Dermis microvascular lymphatic vessel endothelial cell (primary cell): ENCODE measurements at places on chromosomes 7 and 10. TPM values are rescaled to one million over a fixed set of nuclear protein-coding genes. Genes with fewer than 3 reads are reported as not detected.

The TAS2R3 gene
- total RNA-seq = 0.26 and 0.89 TPM in 2 replicates

The GFRA1 gene
- 10.5 and 12.0 TPM in 2 replicates for total RNA-seq

The SLC16A9 gene
- total RNA-seq = 0.26 TPM in 1 of 2 replicates, not detected in the other

The TMUB1 gene
- 14.8 and 16.7 TPM in 2 replicates for total RNA-seq

The LSM8 gene
- total RNA-seq = 35.1 and 35.3 TPM in 2 replicates

The SPDYE2 gene
- not detected in 2 replicates for total RNA-seq

The SPDYE9 gene
- not detected in 2 replicates for total RNA-seq

The NPC1L1 gene
- not detected in 2 replicates for total RNA-seq

The EN2 gene
- under 0.01 TPM in 1 of 2 replicates, not detected in the other for total RNA-seq

The NEUROG3 gene
- not detected in 2 replicates for total RNA-seq

The CRYGN gene
- total RNA-seq = not detected in 2 replicates

The RP9 gene
- total RNA-seq = 8.1 and 8.2 TPM in 2 replicates

The EBF3 gene
- total RNA-seq = 1.5 and 1.6 TPM in 2 replicates

The MAT1A gene
- not detected in 2 replicates for total RNA-seq

The NKX1-2 gene
- total RNA-seq = not detected in 2 replicates

The ADCYAP1R1 gene
- under 0.01 TPM in 2 replicates for total RNA-seq
